ENCODE measurements at places on chromosomes 4 and X.

DNA sequence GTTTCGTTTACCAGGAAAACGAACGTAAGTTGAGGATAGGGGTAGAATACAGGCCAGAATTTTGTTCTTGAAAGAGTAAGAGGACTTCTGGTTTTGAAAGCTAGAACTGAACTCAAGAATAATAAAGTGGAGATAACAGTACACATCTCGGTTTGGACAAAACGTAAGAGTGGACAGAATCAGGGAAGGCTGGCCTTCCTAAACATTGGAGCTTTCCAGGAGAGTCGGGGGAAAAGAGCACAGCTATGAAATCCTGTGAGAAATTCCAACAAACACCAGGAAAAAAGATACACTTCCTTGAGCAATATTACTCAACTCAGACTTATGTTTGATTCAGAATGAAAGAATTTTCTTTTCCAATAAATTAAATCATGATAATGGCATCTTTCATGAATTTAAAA lies 1.2 kb downstream of the CTSO start:
- no peak for DNase-seq

DNA sequence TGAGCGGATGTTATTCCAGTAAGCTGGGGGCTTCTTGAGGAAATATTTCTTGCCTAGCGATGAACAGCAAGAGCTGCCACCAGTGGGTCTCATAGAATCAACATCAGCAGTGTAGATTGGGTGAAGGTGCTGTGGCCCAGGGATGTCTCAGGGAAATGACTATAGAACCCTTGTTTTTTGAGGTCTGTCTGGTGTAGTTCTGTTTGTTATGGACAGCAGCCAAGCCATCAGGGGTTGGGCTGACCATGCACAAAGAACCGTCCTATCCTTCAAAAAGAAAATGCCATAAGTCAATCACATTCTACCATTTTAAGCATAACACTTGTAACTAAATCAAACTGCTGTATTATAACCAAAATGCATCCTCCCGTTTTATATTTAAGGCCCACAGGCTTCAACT lies 17.3 kb upstream of the C1GALT1C1 start:
- DNase-seq = no peak

DNA sequence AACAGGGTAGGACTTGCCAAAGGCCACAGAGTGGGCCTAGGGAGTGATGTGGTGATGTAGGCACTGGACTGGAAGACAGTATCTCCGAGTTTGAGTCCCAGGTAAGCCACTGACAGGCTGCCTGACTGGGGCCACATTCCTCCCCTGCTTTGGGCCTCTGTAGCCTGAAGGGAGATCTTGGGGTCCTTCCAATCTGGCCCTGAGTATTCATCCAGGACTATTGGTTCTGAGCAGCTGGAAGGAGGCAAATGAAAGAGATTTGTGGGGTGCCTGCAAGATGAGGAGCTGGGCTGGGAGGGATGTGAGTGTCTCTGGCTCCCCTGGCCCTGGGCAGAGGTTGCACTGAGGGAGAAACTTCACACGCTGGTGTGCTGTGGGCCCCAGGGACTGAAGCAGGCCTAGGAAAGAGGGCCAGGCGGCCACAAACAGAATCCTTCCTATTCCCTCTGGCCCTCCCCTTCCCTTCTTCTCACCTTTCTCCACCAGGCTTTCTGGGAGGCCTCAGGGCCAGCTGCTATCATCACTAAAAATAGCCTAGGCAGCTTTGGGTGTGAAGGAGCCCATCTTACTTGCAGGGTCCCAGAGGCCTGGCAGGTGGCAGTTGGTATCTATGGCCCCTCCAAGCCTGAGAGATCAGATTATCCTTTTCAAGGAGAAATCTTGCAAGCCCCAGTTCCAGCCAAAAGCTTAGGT lies 70.1 kb downstream of the PJA1 start:
- no peak for DNase-seq

GRCh38 chr4:147924604-147925412 lies 192.9 kb downstream of the ARHGAP10 start:
- no peak for DNase-seq

- no peak for DNase-seq
Measured at GRCh38 chr4:52200339-52200725, 149.2 kb downstream of the SPATA18 start.

DNA sequence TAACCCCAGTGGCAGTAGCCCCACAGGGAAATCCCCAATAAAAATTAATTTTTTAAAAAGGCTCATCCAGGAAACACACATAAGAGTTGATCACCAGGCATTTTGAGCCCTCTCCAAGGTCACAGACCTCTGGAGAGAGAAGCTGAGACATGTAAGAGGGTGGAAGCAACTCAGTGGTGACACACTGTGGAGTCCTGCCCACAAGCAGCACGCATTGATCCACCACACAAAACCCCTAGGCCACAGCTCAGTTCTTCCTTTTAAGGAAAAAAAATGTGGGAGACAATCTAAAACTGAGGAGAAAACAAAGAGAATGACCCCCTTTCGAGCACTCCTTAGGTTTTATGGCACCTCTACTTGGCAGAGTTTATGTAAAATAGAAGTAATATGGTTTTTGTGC lies 71.7 kb upstream of the S100G start:
- DNase-seq = no peak

DNA sequence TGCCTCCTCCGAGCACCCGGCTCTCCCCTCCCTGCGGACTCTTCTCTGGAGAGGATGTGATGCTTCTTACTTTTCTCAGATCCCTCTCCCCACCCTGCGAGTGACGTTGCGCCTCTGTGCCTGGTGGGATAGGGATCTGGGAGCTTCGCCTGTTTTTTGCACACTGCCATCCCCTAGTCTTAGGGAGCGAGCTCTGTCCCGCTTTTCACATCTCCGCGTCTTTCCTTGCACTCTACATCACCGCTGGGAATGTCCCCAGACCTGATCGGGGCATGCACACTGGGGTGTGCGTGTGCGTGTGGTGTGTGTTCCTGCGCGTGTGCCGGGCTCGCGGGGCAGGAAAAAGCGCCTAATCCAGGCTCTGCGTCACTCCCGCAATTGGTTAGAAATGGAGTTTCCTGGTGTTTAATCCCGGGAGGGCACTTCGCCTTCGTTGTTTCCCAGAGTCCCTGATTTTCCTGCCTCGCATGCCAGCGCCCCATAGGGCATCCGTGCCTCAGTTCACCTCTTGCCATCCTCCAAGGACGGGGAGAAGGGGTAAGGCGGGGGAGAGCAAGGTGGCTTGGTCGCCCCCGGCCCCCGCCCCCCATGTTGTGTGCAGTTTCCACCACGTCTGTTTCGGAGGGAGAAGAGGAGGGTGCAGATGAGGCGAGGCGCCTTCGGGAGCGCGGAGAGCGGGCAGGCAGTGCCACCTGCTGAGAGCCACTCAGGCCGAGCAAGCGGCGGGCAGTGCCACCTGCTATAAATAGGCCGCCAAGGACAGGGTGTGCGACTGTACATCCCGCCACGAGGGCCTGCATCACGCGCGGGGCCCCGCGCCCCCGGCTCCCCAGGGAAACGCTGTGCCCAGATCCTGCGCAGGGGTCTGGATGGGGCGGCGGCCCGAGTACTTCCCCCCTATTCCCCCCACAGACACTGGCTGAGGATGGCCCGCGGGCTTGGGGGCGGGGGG lies 759 bp upstream of the TBC1D1 start:
- no peak for DNase-seq

- no peak for DNase-seq
Measured at GRCh38 chr4:19615086-19615689, 636.5 kb upstream of the SLIT2 start.

GRCh38 chrX:129925305-129926092 lies 19.5 kb downstream of the UTP14A start:
- DNase-seq = no peak

GRCh38 chr4:81747242-81747930 lies 275.7 kb upstream of the RASGEF1B start:
- DNase-seq = no peak

DNA sequence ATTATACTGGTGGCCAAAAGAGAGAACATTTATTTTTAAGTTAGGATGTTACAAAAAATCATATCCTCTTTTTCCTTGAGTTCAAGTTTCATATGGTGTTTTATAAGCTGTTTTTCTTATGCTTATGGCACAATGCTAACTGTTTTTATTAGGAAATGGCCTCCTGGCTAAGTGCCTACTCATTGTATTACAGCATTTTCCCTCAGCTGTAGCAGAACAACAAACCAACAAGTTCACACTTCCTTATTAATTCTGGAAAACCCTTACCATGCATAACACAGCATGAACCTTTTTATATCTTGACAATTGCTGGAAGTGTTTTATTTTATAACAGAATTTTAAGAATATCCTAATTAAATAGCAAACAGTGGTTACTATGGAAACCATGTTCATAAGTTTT lies 165.8 kb downstream of the GASK1B start:
- no peak for DNase-seq

DNA sequence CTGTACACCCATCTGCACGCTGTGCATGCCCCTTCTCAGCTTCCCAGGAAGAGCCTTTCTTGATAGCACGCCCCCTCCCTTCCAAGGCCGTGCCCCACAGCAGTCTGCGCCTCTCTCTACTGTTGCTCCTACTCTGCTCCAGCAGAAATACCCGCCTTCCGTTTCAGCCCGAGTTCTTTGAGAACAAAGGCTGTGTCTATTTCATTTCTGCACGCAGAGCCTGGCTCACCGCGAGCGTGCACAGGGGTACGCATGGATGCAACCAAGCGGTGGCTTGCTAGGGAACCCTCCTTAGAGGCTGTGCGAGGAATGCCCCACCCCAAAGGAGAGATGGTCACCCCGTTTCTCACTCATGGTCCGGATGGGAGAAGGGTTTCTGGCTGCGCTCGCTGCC lies 485 bp downstream of the AADAT start:
- no peak for DNase-seq

DNA sequence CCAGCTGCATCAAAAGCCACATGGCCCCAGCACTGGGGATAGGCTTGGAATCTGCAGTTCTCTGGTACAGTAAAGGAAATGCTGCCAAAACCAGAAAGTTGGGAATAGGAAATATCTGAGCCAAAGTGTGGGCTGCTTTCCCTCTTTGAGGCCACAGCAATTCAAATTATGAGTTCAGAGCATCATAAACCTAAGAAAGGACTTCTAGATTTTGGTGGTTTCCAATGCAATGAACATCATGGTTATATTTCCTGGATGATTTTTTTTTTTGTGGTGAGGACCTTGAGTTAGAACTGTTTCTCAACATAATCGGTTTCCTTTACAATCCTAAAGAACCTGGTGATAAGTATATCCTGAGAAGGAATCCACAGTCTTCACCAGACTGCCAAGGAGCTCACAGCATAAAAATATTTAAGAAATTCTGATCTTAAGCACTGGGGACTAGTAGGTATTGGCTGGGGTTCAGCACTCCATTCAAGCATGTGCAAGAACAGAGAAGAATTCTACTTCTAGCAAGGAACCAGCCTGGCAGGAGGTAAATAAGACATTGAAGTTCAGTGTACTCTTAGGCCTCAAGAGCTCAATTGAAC lies 29.8 kb upstream of the ARHGAP24 start:
- no peak for DNase-seq

DNA sequence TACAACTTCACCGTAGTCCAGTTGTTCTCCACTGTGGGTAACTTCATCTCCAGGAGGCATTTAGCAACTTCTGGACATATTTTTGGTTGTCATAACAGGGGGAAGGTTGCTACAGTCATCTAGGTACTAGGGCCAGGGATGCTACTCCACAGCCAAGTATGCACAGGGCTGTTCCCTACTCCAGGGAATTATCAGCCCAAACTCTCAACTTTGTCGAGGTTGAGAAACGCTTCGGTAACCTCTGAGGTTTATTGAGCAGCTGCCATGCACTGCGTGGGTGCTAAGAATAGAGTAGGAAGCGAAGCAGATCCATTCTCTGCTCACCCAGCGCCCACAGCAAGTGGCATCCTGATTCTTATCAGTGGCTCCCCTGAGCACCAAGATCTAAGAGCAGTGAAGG lies 8.2 kb downstream of the FGFBP1 start:
- no peak for DNase-seq

DNA sequence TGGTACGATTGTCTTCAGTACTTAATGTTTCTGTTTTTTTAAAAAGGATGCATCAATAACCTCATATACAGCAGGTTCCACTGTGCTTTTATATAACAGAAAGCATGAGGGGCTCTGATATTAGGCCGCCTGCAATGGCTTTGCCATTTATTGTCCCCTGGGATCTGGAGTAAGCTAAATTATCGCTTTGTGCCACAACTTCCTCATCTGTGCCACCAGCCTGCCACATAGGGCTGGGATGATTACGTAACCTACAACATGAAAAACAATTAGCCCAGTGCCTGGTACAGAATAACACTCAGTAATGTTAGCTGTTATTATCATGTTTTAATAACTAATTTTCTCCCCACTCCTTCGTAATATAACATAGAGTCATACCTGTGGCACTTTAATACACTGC lies 65.5 kb upstream of the TRIM2 start:
- no peak for DNase-seq

GRCh38 chr4:138864961-138865720 lies 150.4 kb upstream of the NOCT start:
- DNase-seq = no peak

DNA sequence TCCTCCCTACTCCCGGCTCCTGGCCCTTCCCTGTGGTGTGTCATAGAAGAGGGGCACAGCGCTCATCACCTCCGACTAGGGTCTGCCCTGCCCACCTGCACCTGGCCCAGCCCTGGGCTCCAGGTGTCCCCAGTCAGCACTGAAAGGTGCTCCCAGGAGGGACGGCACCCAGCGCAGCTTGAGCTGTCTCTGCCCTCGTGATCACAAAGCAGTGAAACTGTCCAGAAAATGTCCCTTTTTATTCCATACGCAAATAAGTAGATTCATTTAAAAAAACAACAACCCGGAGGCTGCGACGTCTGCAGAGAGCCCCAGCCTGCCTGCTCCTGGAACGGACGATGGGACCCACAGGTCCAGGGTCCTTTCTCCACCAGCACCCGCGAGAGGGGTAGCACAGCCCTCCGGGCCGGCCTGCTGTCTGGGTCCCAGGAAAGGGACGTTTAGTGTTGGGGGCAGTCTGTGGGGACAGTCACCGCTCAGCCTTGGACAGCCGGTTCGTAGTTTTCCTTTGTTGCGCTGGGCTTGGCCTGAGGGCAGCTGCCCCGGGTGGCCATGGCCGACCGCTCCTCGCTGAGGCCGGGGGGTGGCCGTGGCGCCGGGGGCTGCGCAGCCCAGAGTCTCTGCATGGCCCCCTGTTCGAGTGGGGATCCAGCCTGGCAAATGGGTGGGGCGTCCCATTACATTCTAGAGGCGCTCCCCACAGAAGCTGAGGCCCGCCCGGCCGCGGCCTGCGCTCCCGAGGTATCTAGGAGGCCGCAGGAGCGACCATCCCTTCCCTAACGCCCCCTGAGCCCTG lies 4.6 kb downstream of the HMX1 start:
- DNase-seq = no peak

- DNase-seq = no peak
Measured at GRCh38 chr4:88458104-88458740, 1.3 kb downstream of the HERC5 start.
